ENCODE measurements at places on chromosomes 7 and 10. TPM values are rescaled to one million over a fixed set of nuclear protein-coding genes. Genes with fewer than 3 reads are reported as not detected.

Gene LIPJ
- total RNA-seq: not detected

- no peak for DNase-seq
Measured at GRCh38 chr10:30784524-30784896, 155.0 kb upstream of the LYZL2 start.

GRCh38 chr10:22853906-22854447 is 73.9 kb upstream of the ARMC3 start:
- no peak for DNase-seq

GRCh38 chr7:104929921-104930320 is 84.1 kb upstream of the KMT2E start:
- no peak for DNase-seq

Gene AP1S1
- 55.9 TPM for total RNA-seq

Gene GRK5
- 15.7 TPM for total RNA-seq

DNA sequence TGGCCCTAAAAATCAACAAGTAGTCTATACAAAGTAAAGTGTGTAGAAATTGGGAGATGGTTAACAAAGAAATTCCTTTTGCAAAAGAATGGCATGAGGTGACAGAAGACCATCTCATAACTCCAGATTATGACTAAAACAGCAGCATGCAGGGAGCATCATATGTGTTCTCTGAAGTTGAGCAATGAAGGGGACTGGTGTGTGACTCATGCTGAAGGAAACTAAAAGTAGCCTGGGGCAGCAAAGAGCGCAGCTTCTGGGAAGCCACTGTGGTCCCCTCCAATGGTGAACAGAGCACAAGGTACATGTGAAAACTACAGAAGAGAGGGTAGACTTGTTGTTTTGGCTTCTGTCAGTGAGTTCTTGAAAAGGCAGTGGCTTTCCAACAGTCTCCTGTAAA is 133.4 kb downstream of the MACC1 start:
- no peak for DNase-seq

Gene CHRM2
- total RNA-seq: 0.07 TPM

DNA sequence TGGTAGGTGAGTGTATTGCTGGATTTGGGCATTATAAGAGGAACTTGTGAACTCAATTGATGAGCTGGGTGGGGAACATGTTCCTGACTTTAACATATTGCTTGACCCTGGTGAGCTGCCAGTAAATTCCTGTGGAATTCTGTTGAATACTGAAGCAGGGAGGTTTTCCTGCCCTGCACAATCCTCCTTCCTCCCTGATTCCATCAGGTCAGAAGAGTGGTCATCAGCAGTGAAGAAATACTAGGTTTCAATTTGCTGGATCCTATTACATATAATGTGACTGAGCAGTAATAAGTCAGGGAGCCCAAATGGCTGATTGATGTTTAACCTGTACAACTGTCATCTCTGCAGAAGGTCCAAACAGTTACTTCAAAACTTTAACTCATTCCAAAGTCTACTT is 581.2 kb downstream of the SUGCT start:
- DNase-seq: no peak

DNA sequence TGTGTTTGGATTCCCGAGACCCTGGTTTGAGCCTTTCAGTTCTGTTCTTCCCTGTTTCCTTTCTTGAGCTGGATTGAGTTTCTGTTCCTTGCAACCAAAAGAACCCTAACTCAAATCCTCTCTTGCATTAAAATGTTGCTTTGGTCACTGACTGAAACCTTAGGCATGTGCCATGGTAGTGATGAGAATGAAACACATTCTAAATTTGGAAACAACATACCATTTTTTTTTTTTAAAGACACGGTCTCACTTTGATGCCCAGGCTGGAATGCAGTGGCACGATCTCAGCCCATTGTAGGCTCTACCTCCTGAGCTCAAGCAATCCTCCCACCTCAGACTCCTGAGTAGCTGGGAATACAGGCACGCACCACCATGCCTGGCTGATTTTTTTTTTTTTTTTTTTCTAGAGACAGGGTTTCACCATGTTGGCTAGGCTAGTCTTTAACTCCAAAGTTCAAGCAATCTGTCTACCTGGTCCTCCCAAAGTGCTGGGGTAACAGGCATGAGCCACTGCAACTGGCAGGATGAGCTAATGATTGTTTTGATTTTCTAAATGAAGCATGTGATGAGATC is 8.4 kb downstream of the THAP5 start:
- no peak for DNase-seq
